ENCODE measurements at places on chromosomes 13 and 19. TPM values are rescaled to one million over a fixed set of nuclear protein-coding genes. Genes with fewer than 3 reads are reported as not detected.

POSTN gene
- 27.8 TPM for total RNA-seq

TMEM272 gene
- total RNA-seq = not detected

OR7A17 gene
- total RNA-seq = not detected

DNA sequence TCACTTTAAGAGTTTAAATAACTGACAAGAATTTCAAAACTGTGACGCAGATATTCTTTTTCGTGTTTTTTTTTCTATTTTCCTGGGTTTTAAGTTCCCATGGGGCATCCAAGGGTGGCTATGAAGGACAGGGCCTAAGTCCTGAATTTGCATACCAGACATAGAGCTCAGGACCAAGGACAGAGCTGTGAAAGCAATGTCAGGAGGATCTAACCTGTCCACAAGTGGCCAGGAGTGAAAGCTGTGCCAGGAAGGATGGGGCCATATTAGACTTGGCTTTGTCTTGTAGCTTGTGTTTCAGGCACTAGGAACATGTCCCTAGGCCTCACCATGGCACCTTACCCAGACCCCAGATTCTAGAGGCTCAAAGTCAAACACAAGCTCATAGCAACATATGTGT, 289.4 kb upstream of the MIR17HG start:
- H3K27ac ChIP-seq = no peak overlapping the region
- no peaks in the 10 kb centered on the region for H3K36me3 ChIP-seq
- no peaks in the 10 kb centered on the region for H3K4me1 ChIP-seq
- no peak for DNase-seq
- H3K27me3 ChIP-seq = no peaks in the 10 kb centered on the region
- no peak overlapping the region for H3K4me3 ChIP-seq

GRCh38 chr13:33312150-33312860, 26.8 kb upstream of the STARD13 start:
- no peak overlapping the region for H3K27ac ChIP-seq
- no peak for DNase-seq
- H3K4me1 ChIP-seq = no peaks in the 10 kb centered on the region
- no peaks in the 10 kb centered on the region for H3K27me3 ChIP-seq
- no peaks in the 10 kb centered on the region for H3K36me3 ChIP-seq

DNA sequence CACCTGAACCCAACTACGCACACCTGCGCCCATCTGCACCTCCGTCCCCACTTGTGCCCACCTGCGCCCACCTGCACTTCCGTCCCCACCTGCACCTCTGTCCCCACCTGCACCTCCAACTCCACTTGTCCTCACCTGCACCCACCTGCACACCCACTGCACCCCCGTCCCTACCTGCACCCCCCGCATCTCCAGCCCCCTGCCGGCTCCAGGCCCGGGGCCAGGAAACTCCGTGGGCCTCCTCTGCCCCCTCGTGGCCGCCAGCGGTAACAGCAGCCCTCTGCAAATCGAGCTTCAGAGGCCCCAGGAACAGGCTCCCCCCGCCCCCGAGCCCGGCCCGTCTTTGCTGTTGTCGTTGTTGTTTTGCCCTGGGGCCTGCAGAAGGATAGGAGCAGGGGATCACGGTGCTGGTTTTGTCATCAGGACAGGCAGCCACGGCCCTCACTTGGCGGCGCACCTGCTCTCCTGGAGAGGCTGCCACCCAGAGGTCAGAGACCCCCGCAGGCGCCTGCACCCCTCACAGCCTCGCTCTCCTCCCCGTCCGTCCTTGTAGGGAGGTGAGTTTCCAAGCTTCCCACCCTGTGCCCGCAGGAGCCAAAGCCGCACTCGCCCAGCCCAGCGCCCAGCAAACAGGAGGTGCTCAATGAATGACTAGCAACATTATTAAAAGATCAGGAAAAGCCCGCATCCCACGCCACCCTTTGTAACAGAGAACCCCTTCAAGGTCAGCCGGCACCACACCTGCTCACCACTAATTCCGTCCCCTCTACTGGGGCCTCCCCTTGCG, 65.4 kb downstream of the GNG7 start:
- no peak overlapping the region for H3K27ac ChIP-seq
- no peaks in the 10 kb centered on the region for H3K27me3 ChIP-seq
- H3K4me3 ChIP-seq = no peak overlapping the region
- no peak for DNase-seq
- H3K4me1 ChIP-seq = peaks cover 9% of the 10 kb centered on the region
